Uterus (tissue), 4 donors: ENCODE measurements at places on chromosomes 3 and 15. TPM values are rescaled to one million over a fixed set of nuclear protein-coding genes. Genes with fewer than 3 reads are reported as not detected.
A peak's percentile ranks its signal among the peaks of the same experiment; 100 is the strongest.

- no peaks in the 10 kb centered on the region for H3K36me3 ChIP-seq
- H3K27ac ChIP-seq: no peak overlapping the region
- H3K27me3 ChIP-seq: no peaks in the 10 kb centered on the region
Measured at GRCh38 chr3:46318207-46318927, 35.5 kb upstream of the CCR2 start.

- no peak overlapping the region for H3K4me3 ChIP-seq
- no peak for DNase-seq
- no peaks in the 10 kb centered on the region for H3K36me3 ChIP-seq
- H3K27ac ChIP-seq: peak overlapping the region; percentile 91
- no peaks in the 10 kb centered on the region for H3K27me3 ChIP-seq
Measured at GRCh38 chr3:100047455-100048141, 66.7 kb downstream of the FILIP1L start.

- no peaks in the 10 kb centered on the region for H3K27me3 ChIP-seq
- DNase-seq: no peak
- no peak overlapping the region for H3K27ac ChIP-seq
- no peak overlapping the region for H3K4me3 ChIP-seq
- H3K4me1 ChIP-seq: no peaks in the 10 kb centered on the region
Measured at GRCh38 chr3:184085389-184085852, 11.4 kb upstream of the HTR3E start.

Gene PARP15
- 2.3 TPM for total RNA-seq

GRCh38 chr3:24119321-24119751, 174.2 kb downstream of the NR1D2 start:
- H3K4me1 ChIP-seq: no peaks in the 10 kb centered on the region
- H3K27me3 ChIP-seq: no peaks in the 10 kb centered on the region
- no peak overlapping the region for H3K4me3 ChIP-seq
- H3K27ac ChIP-seq: no peak overlapping the region
- no peak for DNase-seq

Gene NCEH1
- total RNA-seq: 1.8 TPM

GRCh38 chr15:89461386-89461785, 35.0 kb downstream of the RHCG start:
- H3K27me3 ChIP-seq: no peaks in the 10 kb centered on the region
- H3K4me3 ChIP-seq: no peak overlapping the region

Gene TEX55
- total RNA-seq: not detected

Gene PPP1R14D
- total RNA-seq: not detected

- H3K36me3 ChIP-seq: no peaks in the 10 kb centered on the region
- H3K4me3 ChIP-seq: no peak overlapping the region
- peak overlapping the region; percentile 32 for H3K27ac ChIP-seq
- no peaks in the 10 kb centered on the region for H3K27me3 ChIP-seq
- H3K4me1 ChIP-seq: no peaks in the 10 kb centered on the region
Measured at GRCh38 chr3:514192-514591, 317.6 kb downstream of the CHL1 start.

Gene CD80
- 0.14 TPM for total RNA-seq

- no peak overlapping the region for H3K4me3 ChIP-seq
- no peak overlapping the region for H3K27ac ChIP-seq
- DNase-seq: no peak
- H3K4me1 ChIP-seq: no peaks in the 10 kb centered on the region
Measured at GRCh38 chr3:59006634-59007517, 42.9 kb downstream of the CFAP20DC start.

Gene EXD1
- total RNA-seq: not detected

DNA sequence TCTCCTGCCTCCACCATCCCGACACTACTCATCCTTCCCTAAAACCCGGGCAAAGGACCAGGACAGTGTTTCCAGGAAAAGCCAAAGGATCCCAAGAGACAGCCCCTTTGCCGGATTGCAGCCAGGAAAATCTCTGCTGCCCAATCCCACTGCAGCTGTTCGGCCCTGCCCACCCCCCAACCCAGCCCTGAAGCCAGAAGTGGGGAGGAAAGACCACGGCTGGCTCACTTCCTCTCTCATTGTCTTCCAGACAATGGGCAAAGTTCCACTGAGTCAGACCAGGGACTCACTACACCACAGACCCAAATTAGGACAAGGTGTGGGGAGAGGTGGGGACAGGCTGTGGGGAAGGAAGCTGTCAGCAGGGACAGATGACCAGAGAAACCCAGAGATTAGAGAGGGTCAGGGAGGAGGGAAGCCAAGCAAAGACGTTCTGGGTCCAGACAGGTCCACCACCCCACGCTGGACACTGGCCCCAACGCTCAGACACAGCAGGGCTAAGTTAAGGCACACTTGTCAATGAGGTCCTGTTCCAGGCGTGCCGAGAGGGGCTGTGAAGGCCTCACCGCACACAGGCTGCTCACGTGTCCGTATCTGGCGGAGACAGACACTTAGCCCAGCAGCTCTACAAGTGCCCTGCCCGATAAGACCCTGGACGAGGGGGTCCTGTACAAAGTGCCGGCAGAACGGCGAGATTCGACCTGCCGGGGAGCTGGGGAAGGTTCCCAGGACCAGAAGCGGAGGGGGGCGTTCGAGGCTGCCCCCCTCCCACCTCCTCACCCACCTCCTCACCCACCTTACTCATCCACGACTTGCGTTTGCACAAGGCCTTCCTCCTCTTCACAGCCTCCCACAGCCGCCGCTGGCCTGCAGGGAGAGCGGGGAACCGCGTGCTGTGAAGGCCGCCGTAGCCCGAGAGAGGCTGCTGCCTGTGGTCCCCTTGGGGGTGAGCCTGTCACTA, 21.9 kb downstream of the TNK2 start:
- no peaks in the 10 kb centered on the region for H3K36me3 ChIP-seq
- no peak overlapping the region for H3K4me3 ChIP-seq
- H3K4me1 ChIP-seq: no peaks in the 10 kb centered on the region
- no peaks in the 10 kb centered on the region for H3K27me3 ChIP-seq
- no peak for DNase-seq
- H3K27ac ChIP-seq: peak overlapping the region; percentile 69

DNA sequence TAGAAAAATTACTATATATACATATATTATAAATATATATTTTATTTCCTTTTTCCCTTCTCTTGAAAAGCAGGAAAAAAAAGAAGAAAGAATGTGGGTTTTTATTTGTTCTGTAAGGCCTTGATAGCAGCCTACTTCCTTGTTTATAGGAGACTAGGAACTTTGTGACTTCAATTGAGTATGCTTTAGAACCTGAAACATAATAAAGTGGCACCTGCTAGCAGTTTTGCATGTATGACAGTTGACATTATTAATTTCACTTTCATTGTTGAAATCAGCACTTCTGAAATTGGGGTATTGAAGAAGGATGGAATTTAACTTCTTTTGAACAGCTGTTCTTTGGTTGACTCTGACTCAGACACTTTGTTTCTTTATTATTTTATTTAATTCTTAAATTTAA, 56.9 kb downstream of the GLCE start:
- no peaks in the 10 kb centered on the region for H3K4me1 ChIP-seq
- H3K27me3 ChIP-seq: no peaks in the 10 kb centered on the region
- no peaks in the 10 kb centered on the region for H3K36me3 ChIP-seq
- H3K27ac ChIP-seq: no peak overlapping the region
- H3K4me3 ChIP-seq: no peak overlapping the region

Gene INSYN1
- 0.77 TPM for total RNA-seq

DNA sequence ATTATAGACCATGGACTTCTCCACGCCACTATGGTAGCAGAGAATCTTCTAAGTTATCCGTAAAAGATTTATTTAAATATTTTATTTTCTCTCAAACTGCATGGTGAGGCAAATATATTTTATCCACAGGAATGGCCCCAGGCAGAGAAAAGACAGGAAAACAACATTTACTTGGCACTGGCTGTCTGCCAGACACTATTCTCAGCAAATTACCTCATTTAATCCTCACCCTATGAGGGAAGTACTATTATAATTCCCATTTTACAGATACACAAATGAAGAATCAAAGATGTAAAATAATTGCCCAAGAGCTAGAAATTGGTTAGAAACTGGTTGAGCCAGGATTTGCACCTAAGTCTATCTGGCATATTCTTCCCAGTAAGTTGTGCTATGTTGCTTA, 361.4 kb upstream of the IL12A start:
- H3K36me3 ChIP-seq: no peaks in the 10 kb centered on the region
- H3K27me3 ChIP-seq: no peaks in the 10 kb centered on the region
- H3K27ac ChIP-seq: no peak overlapping the region
- DNase-seq: no peak
- H3K4me1 ChIP-seq: no peaks in the 10 kb centered on the region

Gene TTLL13
- total RNA-seq: not detected

GRCh38 chr15:57782731-57783130, 76.2 kb downstream of the POLR2M start:
- H3K36me3 ChIP-seq: no peaks in the 10 kb centered on the region
- no peaks in the 10 kb centered on the region for H3K27me3 ChIP-seq
- DNase-seq: no peak
- no peaks in the 10 kb centered on the region for H3K4me1 ChIP-seq
- no peak overlapping the region for H3K4me3 ChIP-seq
- H3K27ac ChIP-seq: no peak overlapping the region

Gene UBAP1L
- 0.77 TPM for total RNA-seq

- no peak overlapping the region for H3K4me3 ChIP-seq
- no peaks in the 10 kb centered on the region for H3K27me3 ChIP-seq
- H3K36me3 ChIP-seq: no peaks in the 10 kb centered on the region
- H3K4me1 ChIP-seq: no peaks in the 10 kb centered on the region
Measured at GRCh38 chr3:197578376-197578775, 22.6 kb upstream of the BDH1 start.

- H3K27ac ChIP-seq: no peak overlapping the region
- H3K4me1 ChIP-seq: no peaks in the 10 kb centered on the region
- no peak overlapping the region for H3K4me3 ChIP-seq
Measured at GRCh38 chr15:87207990-87208580, 1048.5 kb downstream of the NTRK3 start.

DNA sequence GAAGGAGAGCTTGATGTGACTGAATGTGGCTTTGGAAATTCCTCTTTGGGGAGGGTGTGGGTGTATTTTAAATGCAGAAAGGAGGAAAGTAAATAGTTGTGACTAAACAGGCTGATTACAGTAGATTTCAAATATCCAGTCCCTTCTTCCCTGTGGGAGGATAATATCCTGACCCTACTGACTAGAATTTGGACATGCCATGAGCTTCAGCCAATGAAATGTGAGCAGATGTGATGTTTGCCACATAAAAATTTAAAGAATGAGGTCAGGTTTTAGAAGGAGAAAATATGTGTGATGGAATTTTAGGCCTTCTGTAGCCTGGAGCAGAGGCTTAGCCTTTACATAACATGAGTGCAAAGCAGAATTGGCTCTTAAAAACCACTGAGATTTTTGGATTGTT, 1218.9 kb downstream of the ROBO2 start:
- H3K27ac ChIP-seq: no peak overlapping the region
- no peak overlapping the region for H3K4me3 ChIP-seq
- no peaks in the 10 kb centered on the region for H3K27me3 ChIP-seq
- H3K36me3 ChIP-seq: no peaks in the 10 kb centered on the region
- no peaks in the 10 kb centered on the region for H3K4me1 ChIP-seq

DNA sequence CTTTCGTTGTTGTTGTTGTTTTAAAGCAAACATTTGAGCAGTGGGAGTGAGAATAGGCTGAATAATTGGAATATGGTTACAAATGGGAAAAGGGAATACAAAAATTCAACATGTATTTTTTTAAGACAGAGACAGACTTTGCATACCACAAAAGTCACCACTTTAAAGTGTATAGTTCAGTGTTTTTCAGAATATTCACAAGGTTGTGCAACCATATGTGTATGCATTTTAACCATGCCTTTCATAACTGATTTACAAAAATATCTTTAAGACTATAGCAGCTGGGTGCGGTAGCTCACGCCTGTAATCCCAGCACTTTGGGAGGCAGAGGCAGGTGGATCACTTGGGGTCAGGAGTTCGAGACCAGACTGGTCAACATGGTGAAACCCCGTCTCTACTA, 41.3 kb downstream of the EHHADH start:
- no peaks in the 10 kb centered on the region for H3K4me1 ChIP-seq
- H3K27ac ChIP-seq: no peak overlapping the region
- DNase-seq: no peak
- no peaks in the 10 kb centered on the region for H3K36me3 ChIP-seq
- no peaks in the 10 kb centered on the region for H3K27me3 ChIP-seq

DNA sequence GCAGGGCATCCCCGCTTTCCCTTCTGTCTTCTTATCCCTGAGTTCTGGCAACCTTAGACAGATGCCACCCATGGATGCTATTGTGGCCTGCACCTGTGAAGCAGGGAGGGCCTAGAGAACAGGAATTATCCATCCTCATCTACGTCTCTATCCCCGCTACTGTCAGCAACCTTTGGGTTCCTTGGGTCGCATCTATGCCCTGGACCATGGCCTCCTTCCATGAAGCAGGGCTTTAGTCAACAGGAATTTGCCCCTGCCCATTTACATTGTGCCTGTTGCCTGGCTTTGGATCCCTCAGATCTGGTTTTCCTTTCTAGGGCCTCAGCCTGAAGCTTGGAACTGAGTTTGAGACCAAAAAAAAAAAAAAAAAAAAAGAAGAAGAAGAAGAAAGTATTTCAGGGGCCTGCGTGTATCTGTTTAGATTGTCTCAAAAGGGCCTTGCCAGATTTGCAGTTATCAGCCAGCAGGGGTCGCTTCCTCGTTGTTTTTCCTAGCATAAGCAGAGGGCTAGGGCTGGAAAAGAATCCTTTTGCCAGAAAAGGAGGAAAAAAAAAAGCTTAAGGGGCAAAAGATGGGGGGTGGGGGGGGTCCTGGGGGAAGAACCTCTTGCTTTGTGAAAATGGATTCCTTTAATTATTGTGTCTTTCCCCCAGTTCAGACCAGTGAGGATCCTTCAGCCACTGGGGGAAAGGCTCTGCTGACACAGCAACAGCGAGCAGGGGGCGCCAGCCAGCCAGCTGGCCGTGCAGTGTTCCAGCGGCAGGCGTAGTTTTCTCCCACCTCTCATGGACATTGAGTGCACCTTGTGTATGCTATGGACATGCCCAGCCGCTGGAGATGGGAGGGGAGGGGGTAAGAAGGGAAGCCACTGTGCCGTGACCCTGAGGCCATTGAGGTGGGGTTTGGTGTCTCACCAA, 65.7 kb upstream of the ALDH1L1 start:
- no peaks in the 10 kb centered on the region for H3K27me3 ChIP-seq
- no peaks in the 10 kb centered on the region for H3K4me1 ChIP-seq
- no peak overlapping the region for H3K4me3 ChIP-seq
- no peaks in the 10 kb centered on the region for H3K36me3 ChIP-seq
- no peak for DNase-seq
- H3K27ac ChIP-seq: no peak overlapping the region

Gene COL8A1
- 16.6 TPM for total RNA-seq

GRCh38 chr3:149895339-149895738, 75.4 kb downstream of the PFN2 start:
- H3K36me3 ChIP-seq: no peaks in the 10 kb centered on the region
- H3K4me3 ChIP-seq: no peak overlapping the region
- H3K27ac ChIP-seq: no peak overlapping the region

- H3K36me3 ChIP-seq: no peaks in the 10 kb centered on the region
- no peaks in the 10 kb centered on the region for H3K4me1 ChIP-seq
- H3K27me3 ChIP-seq: no peaks in the 10 kb centered on the region
- peak overlapping the region; percentile 93 for H3K27ac ChIP-seq
- DNase-seq: no peak
Measured at GRCh38 chr3:150602426-150603152, 532 bp upstream of the SELENOT start.
